ENCODE measurements at places on chromosomes 1 and 21.
A peak's percentile ranks its signal among the peaks of the same experiment; 100 is the strongest.

GRCh38 chr1:35715568-35716002, 3.1 kb downstream of the C1orf216 start:
- peak; percentile 74 for DNase-seq

- no peak for DNase-seq
Measured at GRCh38 chr1:25917996-25918395, 11.8 kb upstream of the STMN1 start.

- DNase-seq, result no peak
Measured at GRCh38 chr21:43211760-43212115, 42.9 kb downstream of the CRYAA start.

DNA sequence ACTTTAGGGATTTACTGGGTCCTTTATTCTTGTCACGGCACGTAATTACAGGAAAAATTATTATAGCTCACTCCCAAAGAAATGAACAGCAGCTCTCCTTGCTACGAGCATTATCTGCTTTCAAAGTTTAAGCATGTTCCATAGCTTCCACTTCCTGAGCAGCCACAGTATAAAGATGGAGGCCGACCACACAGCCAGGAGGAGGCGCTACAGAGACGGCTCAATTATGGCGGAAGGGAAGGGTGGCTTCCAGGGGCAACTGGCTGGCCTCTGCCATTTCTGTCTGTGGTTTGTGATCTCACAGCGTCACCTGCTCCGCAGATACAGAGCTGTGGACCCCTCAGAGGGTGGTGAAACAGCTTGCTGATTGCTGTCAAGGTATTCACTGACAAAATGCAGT, 212.3 kb upstream of the GREM2 start:
- no peak for DNase-seq

DNA sequence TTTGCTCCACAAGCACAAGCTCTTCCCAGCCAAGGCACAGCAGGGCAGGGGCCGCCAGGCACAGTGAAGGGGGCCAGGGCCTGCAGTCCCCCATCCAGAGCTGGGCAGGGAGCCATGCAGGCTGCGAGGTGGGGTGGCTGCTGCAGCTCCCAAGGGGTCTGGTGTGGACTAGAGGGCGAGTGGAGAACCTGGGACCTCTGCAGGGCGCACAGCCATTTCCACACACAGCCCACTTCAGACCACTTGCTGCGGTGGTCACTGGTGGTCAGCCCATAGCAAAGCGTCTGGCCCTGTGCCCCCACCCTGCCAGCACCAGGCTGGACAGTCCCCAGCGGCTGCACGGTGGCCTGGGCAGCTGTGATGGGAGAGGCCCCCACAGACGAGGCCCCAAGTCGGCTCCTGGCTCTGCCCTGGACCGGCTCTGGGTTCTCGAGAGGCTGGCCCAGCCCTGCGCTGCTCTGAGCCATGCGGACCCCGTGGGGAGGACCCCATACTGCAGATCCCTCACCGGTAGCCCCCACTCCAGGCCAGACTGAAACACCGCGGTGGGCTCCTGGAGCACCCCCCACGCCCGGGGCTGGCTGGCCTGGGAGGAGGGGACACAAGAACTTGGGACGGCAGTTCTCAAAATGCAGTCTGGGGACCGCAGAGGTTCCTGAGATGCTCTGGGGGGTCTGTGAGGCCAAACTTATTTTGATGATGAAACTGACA, 47.1 kb upstream of the COL6A2 start:
- no peak for DNase-seq

DNA sequence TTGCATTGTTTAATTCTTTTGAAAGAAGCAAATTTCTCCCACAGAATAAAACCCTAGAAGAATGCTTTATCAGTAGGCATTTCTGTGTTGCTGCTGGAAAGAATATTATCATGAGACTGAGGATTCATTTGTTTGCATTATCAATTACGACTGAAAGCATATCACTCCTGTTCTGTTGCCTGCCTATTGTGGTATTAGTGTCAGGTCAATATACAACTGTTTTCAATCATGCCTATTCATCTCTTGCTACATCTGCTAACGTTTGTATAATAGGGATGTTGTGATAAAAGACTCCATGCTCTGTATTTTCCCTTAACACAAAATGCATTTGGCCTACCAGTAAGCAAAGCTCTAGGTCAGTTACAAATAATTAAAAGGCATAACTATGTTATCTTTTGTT, 221.5 kb downstream of the PTPRC start:
- no peak for DNase-seq

DNA sequence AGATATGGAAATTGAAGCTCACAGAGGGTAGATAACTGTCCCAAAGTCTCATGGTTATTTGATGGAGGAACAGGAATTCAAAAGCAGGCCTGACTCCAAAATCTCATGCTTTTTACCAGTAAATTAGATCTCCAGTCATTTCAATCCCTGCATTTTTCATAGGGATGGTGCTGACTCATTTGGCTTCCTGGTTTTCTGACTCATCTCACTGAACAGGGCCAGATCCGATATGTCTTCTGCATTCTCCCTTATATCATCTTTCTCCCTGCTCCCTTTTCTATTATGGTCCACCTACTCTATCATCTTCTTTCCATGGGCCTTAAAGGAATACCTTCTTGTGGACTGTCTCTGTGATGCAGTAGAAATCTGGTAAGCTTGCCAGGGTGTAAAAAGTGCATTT, 187.2 kb downstream of the FGGY start:
- DNase-seq, result no peak

DNA sequence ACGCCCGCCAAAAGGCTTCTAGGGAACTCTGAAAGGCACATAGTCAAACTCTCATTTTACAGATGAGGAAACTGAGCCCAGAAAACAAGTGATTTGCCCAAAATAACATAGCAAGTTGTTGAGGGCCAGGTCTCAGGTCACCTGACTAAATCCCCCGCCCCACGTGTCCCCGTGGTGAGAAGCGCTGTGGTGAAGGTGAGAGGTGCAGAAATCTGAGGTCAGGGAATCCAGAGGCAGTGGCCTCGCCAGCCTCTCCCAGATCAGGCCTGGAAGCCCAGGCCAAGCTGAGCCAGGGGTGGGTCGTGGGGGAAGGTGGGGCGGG, 5.1 kb downstream of the HDGF start:
- no peak for DNase-seq

- no peak for DNase-seq
Measured at GRCh38 chr1:238954865-238955264, 431.5 kb upstream of the CHRM3 start.

GRCh38 chr1:160640359-160641123, 6.3 kb downstream of the SLAMF1 start:
- DNase-seq, result no peak

DNA sequence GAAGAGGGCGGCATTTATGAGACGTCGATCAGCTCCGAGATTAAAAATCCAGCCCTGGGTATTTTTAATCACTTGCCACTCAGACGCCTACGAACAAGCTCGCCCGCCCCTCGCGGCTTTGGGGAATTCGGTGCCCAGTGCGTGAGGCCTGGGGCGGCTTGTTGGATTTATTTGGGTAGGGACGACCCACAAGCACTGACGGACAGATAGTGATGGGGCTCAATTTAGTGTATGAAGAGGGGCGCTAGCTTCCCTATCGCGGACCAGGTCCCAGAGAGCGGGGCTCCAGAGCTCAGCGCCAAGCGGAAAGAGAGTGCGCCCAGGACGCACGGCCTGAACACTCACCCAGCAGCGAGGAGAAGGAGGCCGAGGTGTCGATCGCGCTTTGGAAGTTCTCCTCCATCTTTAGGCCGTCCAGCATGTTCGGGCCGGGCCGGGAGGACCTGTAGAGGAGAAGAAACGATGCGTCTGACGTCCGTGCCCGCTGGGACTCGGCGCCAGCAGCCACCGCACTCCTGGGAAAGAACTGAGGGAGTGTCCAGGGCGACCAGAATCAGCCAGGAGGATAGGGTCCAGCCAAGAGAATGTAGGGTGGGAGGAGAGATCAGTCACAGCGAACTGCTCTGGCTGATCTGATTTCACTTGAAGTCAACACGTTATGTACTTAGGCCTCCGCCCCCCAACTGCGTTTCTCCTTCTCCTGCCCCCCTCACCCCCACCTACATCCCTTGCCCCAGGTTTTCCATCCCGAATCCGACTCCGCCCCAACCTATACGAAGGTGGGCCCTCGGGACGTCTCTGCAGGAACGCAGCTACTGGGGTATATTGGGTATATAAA, 1.2 kb downstream of the LMX1A start:
- no peak for DNase-seq

DNA sequence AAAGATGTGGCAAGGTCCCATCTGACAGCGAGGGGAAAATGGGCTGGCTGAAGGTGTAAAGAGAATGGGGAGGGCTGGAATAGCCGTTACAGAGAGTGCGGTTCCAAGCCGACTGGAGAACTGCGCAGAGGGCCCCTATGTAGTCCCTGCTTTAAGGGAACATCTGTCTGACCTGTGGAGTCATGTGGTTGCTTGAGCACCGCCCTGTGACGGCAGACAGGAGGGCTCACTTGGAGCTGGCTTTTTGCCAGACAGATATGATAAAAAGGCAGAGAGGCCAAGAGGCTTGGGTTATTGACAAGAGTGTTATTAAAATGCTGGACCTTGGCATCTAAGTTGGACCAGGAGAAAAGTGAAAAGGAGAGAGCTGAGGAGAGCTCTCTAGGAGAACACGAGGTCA, 5.9 kb upstream of the PTPRF start:
- no peak for DNase-seq

DNA sequence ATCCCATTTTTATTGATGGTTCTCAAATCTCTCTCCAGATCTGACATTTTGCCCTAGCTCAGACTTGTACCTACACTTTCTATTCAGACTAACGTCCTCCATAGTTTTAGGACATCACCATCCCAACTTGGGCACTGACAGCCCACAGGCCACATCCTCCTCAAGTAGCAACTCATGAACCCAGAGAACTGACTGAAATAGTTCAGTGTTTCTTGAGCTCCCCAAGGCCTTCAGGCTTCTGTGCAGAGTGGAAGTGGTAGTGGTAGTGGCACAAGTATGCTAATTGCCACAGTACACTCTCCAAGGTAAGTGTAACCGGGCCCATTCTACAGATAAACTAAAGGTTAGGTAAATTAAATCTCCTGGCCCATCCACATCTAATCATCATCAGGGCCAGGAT, 112.6 kb downstream of the SLC45A1 start:
- DNase-seq, result no peak

DNA sequence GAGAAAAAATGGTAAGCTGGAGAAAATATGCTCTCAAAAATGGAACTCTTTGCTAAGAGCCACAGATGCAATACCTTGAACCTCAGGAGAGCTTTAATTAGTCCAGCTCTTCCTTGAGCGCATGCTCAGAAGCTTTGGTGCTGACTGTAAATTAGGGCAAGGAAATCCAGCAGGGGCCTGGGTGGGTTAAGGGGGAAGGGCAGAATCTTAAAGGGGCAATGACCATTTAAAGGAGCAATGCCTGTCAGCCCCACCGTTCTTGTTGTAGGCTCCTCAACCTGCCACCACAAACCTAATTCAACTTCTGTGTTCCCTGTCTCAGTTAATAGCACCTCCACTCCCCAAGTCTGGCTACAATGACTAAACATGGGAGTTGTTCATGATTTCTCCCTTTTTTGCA, 6.8 kb upstream of the SLC22A15 start:
- no peak for DNase-seq

DNA sequence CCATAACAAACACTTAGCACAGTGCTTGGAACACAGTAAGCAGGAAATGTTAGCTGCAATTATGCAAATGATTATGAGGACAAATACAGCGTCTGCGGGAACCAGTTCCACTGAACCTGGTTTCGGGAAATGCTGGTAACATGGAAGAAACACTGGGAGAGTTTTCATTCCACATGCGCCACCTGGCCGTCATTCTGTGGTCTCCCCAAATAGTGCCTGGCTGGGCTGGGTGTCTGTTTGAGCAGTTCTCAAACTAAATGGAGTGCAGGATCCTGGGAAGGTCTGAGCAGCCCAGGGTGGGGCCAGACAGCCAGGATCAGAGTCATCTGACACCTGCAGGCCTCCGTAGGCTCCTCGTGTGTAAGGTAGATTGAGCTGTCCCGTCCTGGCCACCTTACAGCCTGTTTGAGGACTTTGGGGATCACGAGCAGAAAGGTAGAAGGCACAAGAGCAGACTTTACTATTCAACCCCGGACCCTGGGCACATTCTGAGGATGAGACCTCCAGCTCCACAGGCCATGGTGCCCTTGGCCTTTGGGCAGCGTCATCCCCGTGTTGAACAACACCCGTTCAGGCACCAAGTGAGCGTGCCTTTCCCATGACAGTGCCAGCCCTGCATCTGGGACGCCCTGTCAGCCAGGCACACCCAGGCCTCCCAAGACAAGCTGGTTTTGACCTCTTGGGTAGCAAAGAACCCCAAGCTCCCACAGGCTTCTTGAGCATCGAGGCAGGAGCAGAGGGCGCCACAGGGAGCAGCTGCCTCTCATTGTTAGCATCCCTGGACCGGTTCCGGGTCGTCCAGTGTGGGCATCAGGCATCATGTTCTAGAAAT, 101.9 kb downstream of the PRDM2 start:
- DNase-seq, result no peak

DNA sequence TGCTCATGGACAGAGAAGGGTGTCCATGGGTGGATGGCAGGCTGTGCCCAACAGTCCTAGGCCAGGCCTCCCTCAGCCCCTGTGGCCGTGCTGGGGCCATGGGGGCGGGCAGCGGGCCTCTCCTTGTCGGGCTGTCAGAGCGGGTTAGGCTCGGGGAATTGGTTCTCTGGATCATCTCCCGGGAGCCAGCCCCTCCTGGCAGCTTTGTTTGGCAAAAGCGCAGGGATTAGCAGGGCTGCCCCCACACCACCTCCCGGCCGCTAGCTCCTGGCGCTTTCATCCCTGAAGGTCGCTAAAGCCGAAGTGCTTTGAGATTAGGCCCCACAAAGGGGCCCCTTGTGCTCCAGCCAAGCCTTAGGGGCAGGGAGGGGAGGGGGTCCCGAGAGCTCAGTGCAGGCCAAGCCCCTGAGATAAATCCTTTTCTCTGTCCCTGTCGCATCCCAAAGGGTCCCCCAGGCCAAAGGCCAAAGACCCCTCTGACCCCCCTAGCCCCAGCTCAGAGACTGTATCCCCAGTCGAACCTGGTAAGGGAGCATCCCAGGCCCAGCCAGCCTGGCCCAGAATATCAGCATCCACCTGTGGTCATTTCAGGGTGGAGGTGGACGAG, 9.8 kb upstream of the DMBX1 start:
- DNase-seq, result no peak

DNA sequence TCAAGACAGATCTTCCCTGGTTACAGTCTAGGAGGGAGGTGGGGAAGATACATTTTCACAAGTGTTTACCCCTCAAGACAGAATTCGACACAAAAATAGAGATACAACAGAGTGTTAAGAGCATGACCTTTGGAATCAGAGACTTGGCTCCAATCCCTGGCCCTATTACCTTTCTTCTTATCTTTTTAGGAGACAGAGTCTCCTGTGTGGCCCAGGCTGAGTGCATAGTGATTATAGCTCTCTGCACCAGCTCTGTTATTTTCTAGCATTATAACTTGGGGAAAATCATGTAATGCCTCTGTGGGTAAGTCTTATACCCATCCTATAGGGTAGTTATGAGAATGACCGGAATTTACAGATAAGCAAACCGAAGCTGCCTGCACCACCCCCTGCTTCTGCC, 9.8 kb downstream of the NIPAL3 start:
- no peak for DNase-seq

Measured in activated CD4-positive, alpha-beta T cell treated with anti-CD3 and anti-CD28 coated beads, Interleukin-2, amount 50 U/mL, for 4 hours (primary cell).